ENCODE measurements at places on chromosomes 7 and 10. TPM values are rescaled to one million over a fixed set of nuclear protein-coding genes. Genes with fewer than 3 reads are reported as not detected.
A peak's percentile ranks its signal among the peaks of the same experiment; 100 is the strongest.

GRCh38 chr10:131246775-131247174 is 64.7 kb downstream of the TCERG1L start:
- peak; percentile 66 for DNase-seq
- H3K4me3 ChIP-seq: no peak overlapping the region
- H3K27ac ChIP-seq: no peak overlapping the region
- no peaks in the 10 kb centered on the region for H3K27me3 ChIP-seq
- H3K4me1 ChIP-seq: no peaks in the 10 kb centered on the region
- no peaks in the 10 kb centered on the region for H3K36me3 ChIP-seq

GRCh38 chr7:2087744-2088143 is 145.0 kb downstream of the MAD1L1 start:
- no peaks in the 10 kb centered on the region for H3K36me3 ChIP-seq
- H3K27me3 ChIP-seq: no peaks in the 10 kb centered on the region
- no peak overlapping the region for H3K27ac ChIP-seq
- no peak overlapping the region for H3K4me3 ChIP-seq

GRCh38 chr7:50085344-50085743 is 7.7 kb downstream of the ZPBP start:
- no peak overlapping the region for H3K4me3 ChIP-seq
- no peaks in the 10 kb centered on the region for H3K36me3 ChIP-seq
- H3K27me3 ChIP-seq: no peaks in the 10 kb centered on the region
- no peak overlapping the region for H3K27ac ChIP-seq

- peaks cover 18% of the 10 kb centered on the region for H3K4me1 ChIP-seq
- H3K27me3 ChIP-seq: no peaks in the 10 kb centered on the region
- H3K36me3 ChIP-seq: no peaks in the 10 kb centered on the region
- H3K4me3 ChIP-seq: no peak overlapping the region
- H3K27ac ChIP-seq: no peak overlapping the region
These were observed 37.3 kb downstream of the INPP5F start for GRCh38 chr10:119762805-119763798.

DNA sequence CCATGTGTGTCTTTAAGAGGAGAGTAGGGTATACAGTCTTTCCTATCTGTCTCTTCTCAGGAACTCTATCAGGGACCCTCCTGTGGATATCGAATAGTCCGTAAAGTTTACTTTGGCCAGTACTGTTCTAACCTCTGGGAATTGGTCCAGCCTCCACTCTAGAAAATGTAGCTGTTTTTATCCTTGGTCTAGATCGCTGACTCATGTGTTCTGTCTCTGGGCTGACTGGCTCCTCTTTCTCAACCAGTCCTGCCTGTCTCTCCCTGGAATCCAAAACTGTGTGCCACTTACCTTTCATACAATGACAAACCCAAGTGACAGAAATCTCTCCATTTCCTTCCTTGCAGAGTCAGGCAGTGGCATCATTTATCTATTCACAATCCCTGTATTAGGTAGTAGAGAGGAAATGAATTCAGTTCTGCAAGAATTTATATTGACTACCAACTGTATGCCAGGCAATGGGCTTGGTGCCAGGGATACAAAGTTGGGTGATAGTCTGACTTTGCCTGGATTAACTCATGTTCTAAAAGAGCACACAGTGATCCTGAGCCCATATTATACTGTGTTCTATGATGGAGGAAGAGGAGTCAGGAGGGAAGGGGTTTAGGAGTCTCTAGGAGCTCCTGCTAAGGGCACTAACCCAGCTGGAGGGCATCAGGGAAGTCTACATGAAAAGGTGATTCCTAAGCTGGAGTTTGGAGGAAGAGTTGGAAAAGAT is 232.7 kb downstream of the LRMDA start:
- no peak overlapping the region for H3K4me3 ChIP-seq
- no peak overlapping the region for H3K27ac ChIP-seq
- H3K4me1 ChIP-seq: peaks cover 7% of the 10 kb centered on the region
- peak; percentile 68 for DNase-seq
- no peaks in the 10 kb centered on the region for H3K36me3 ChIP-seq
- H3K27me3 ChIP-seq: peaks cover 4% of the 10 kb centered on the region

The KBTBD2 gene
- total RNA-seq: 39.5 TPM

Measured in osteoblast (primary cell).